ENCODE measurements at places on chromosomes 1 and 21. TPM values are rescaled to one million over a fixed set of nuclear protein-coding genes. Genes with fewer than 3 reads are reported as not detected.

The GJA9 gene
- total RNA-seq: not detected

The TMEM269 gene
- not detected for total RNA-seq

The KLHDC9 gene
- total RNA-seq: 1.1 TPM

The IKBKE gene
- 12.9 TPM for total RNA-seq

The KCNJ6 gene
- not detected for total RNA-seq

The SPATA21 gene
- total RNA-seq: not detected

All from mammary microvascular endothelial cell (primary cell).